ENCODE measurements at places on chromosomes 2 and 18. TPM values are rescaled to one million over a fixed set of nuclear protein-coding genes. Genes with fewer than 3 reads are reported as not detected.

DNA sequence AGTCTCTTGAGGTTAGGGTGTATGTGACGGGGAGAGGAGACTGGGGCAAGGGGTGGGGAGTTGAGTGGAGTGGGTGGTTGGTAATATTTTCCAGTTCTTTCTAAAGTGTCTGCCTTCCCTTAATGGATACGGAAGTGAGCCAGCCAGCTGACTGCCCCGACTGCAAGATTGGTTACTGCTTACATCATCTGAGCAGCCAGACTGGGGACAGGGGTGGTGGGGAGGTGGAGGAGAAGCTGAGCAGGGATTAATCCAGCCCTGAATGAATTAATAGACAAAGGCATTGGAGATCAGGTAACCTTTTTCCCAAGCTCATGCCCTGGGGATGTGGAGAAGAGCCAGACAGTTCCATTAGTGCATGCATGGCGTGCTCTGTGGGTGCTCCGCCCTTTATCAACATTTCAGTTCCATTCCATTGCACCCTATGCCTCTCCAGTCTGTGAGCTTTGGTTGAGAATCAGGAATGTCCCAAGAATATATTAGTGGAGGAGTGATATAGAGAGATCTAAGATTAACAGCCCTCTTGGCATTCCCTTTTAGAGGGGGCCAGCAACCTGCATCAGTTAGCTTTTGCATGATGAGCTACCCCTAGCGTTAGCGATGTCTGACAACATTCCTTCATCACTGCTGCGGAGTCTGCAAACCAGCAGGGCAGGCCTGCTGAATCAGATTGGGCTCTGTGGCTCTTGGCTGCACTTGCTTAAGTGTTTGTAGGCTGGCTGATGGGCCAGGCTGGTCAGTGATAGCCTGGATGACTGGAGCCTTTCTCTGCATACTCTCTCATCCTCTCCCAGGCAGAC lies 67.4 kb downstream of the TNP1 start:
- no peak overlapping the region for H3K4me3 ChIP-seq
- peak; percentile 80 for DNase-seq
- no peaks in the 10 kb centered on the region for H3K36me3 ChIP-seq
- peak overlapping the region; percentile 92 for H3K27ac ChIP-seq
- H3K27me3 ChIP-seq = no peaks in the 10 kb centered on the region

DNA sequence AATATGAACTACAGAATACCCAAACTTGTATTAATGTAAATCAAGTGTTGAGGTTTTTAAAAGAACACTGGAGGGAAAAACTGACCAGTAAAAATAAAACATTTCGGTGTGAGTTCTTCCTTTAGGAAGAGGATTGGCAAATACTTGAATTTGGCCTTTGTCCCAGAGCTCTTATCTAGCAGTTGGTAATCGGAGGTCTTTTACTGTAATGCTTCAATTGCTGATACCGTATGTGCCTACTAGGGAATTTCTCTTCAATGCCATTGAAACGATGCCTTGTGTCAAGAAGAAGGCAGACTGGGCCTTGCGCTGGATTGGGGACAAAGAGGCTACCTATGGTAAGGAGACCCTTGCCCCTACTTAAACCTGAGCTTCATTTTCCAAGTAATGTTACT lies 4.1 kb downstream of the RRM2 start:
- peaks cover 7% of the 10 kb centered on the region for H3K27me3 ChIP-seq
- no peak overlapping the region for H3K27ac ChIP-seq
- peaks cover 16% of the 10 kb centered on the region for H3K4me1 ChIP-seq
- no peak for DNase-seq
- H3K4me3 ChIP-seq = no peak overlapping the region

DNA sequence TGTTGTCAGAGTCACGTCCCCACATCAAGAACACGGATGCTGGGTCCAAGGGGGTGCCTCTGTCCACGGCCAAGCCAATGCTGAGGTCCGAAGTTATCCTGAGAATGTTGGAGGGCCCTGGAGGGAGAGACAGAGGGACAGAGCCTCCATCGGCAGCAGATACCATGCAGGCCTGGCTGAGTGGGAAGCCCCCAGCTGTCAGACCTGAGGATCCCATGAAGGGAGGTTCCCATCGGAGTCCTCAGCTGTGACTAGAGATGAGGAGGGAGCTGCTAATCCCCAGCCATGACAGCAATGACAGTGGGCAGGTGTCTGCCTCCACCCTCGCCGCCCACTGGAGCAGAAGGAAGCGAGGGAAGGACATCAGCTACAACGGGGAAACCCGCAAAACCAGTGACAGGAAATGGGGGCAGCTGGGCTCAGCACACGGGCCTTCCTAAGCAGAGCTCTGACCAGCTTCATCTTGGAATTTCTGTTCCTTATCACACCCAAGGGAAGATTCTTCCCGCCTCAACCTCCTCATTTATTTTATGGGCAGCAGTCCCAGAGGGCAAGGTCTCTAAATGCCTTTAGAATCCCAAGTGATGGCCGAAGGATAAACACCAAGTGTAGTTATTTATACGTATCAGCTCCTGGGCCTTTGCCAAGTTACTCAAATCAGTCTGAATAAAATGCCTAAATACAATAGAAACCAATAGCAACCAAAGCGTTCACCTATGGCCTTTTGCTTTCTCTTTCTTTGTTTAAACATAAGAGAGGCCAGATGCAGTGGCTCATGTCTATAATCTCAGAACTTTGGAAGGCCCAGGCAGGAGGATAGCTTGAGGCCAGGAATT lies 32.2 kb downstream of the FAM178B start:
- H3K27me3 ChIP-seq = no peaks in the 10 kb centered on the region
- no peaks in the 10 kb centered on the region for H3K4me1 ChIP-seq
- no peak overlapping the region for H3K4me3 ChIP-seq
- H3K27ac ChIP-seq = no peak overlapping the region
- no peak for DNase-seq
- H3K36me3 ChIP-seq = no peaks in the 10 kb centered on the region

DNA sequence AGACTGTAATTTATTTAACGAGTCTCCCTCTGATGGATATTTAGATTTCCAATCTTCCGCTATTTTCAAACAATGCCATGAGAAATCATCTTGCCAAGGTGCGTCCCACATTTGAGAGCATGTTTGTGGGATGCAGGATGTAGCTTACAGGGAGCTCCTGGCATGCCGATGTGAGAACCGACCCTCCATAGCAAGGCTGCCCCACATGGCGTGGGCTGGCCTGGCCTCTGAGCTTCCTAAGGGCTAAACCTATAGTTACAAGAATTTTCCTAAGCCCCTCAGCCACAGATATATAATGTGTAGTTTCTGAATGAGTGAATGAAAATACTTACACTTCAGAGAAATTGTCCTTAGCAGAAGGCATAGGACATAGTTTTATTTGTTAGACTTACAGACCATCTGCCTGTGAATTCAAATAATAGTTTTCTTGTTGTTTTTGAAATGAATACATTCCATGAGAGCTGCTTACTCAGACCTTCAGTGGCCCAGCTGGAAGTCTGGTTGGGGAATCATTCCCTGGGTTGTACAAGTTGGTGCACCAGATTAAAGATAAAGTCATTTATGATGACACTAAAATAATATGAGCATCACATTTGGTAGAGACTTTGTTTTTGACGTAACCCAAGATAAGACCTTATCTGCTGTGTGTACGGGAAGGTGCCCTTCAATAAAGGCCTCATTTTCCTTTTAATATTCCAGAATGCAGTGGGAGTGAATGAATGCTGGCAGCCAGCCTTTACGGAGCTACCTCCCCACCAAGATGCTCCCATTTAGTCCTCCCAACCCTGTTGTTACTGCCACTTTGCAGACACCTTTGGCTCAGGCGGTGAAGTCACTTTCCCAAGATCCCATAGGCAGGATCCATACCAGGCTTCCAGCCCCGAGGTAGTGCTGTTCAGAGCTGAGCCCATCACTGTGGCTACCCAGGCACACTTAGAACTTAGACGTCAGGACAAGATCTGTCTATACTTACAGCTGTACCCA lies 107.1 kb downstream of the GLI2 start:
- H3K4me3 ChIP-seq = no peak overlapping the region
- no peak overlapping the region for H3K27ac ChIP-seq
- no peaks in the 10 kb centered on the region for H3K27me3 ChIP-seq
- H3K36me3 ChIP-seq = no peaks in the 10 kb centered on the region

DNA sequence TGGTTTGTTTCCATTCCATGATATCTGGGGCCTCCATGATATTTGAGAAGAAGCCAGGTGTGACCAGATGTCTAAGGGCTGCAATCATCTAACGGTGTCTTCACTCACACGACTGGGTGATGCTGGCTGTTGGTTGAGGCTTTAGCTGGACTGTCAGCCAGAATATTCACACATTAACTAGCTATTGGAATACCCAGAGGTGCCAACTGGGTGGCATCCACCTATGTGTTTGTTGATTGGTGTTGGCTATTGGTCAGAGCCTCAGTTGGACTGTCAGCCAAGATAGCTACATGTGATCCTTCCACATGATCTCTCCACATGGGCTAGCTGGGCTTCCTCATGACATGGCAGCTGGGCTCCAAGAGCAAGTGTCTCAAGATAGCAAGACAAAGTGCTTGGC lies 117.4 kb downstream of the CDCA7 start:
- H3K4me3 ChIP-seq = no peak overlapping the region
- H3K4me1 ChIP-seq = no peaks in the 10 kb centered on the region
- H3K27ac ChIP-seq = no peak overlapping the region
- H3K36me3 ChIP-seq = no peaks in the 10 kb centered on the region
- no peak for DNase-seq

The CACNB4 gene
- total RNA-seq = 3.6 TPM

The GBX2 gene
- not detected for total RNA-seq

The PAX8 gene
- 1,318 TPM for total RNA-seq
